ENCODE measurements at places on chromosomes 4 and X. TPM values are rescaled to one million over a fixed set of nuclear protein-coding genes. Genes with fewer than 3 reads are reported as not detected.

GRCh38 chr4:186699298-186699697 is 24.4 kb downstream of the FAT1 start:
- no peak overlapping the region for H3K4me3 ChIP-seq
- no peak overlapping the region for H3K27ac ChIP-seq
- H3K27me3 ChIP-seq: no peaks in the 10 kb centered on the region
- H3K36me3 ChIP-seq: no peaks in the 10 kb centered on the region

DNA sequence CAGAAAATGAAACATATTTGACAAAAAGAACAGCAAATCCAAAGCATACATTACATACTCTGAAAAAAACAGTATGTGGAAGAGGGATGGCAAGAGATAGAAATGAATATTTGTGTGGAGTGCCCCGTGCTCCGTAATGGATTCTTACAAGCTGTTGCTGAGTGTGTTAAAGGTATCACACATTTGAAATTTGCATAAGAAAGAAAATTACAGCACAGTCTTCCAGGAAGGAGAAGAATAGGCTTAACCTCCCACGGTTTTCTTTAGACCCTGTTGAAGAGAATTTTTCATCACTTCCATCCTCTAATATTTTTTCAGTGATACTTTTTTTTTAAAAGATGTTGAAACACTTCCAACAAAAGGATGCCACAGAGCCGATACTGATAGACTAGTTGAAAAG is 1489.4 kb downstream of the RAPGEF2 start:
- no peak overlapping the region for H3K4me3 ChIP-seq
- H3K4me1 ChIP-seq: no peaks in the 10 kb centered on the region
- H3K27ac ChIP-seq: no peak overlapping the region
- no peaks in the 10 kb centered on the region for H3K36me3 ChIP-seq

DNA sequence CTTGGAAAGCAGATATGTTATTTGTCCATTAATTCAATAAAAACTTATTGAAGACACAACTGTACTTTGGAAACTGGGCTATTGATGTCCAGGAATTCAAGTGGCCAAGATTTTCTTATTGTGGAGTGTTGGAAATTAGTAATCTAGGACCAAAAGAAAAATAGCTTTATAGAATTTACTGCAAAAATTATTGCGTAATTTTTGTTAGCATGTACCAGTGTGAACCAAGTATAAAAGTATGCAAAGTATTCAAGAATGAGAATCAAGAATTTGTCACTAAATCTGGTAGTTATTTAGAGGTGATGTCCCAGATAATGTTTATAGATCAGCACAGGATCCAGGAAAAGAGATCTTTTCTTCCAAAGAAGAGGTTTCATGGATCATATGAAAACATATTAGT is 468.9 kb upstream of the CTSO start:
- H3K36me3 ChIP-seq: no peaks in the 10 kb centered on the region
- H3K4me3 ChIP-seq: no peak overlapping the region
- no peaks in the 10 kb centered on the region for H3K27me3 ChIP-seq
- H3K27ac ChIP-seq: no peak overlapping the region
- no peaks in the 10 kb centered on the region for H3K4me1 ChIP-seq

DNA sequence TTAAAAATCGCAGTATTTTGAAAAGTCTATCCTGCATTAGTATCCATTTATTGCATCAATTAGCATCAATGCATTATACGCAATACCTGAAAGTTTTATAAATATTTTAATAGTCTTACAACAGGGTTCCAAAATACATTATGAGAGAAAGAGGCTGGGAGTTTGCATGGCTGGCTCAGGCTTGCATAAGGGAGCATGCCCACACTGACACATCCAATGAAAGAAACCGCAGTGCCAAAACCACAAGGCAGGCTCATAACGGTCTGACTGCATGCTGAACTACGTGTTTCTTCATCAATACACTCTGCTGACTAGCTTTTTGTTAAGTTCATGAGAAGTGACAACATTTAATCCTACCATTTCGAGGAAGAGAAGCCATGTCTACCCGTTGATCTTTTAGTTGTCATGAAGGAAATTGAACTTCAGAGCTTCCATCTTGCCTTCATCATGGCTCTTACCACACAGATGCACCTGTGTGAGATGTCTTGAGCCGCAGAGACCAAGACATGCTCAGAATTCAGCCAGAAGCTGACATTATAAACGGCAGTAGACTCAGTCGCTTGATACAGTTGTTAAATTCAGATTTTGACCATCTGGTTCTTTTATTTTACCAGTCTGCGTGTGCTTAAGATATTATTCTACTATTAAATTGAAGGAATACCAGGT is 168.8 kb upstream of the FRG1 start:
- no peaks in the 10 kb centered on the region for H3K36me3 ChIP-seq
- no peak for DNase-seq
- H3K27me3 ChIP-seq: peaks cover 1% of the 10 kb centered on the region

DNA sequence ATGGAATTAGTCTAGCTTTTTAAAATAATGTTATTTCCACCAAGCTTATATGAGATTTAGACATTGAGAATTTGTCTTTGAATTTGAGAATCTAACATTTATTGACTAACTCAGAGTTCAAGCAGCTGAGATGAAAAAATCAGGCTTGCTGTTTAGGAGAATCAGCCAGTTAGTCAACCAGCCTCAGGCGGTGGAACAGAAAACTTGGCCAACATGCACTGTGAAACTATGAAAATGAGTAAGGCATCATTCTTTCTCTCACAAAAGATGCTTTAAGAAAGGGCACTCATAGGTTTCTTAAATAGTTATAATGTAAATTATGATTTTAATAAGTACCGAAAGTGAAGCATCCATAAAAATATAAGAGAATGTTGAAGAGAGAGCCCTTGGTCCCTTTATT is 84.2 kb downstream of the NFKB1 start:
- no peak overlapping the region for H3K4me3 ChIP-seq
- H3K36me3 ChIP-seq: peaks cover 56% of the 10 kb centered on the region
- H3K4me1 ChIP-seq: peaks cover 63% of the 10 kb centered on the region
- peak overlapping the region; percentile 91 for H3K27ac ChIP-seq
- no peak for DNase-seq

DNA sequence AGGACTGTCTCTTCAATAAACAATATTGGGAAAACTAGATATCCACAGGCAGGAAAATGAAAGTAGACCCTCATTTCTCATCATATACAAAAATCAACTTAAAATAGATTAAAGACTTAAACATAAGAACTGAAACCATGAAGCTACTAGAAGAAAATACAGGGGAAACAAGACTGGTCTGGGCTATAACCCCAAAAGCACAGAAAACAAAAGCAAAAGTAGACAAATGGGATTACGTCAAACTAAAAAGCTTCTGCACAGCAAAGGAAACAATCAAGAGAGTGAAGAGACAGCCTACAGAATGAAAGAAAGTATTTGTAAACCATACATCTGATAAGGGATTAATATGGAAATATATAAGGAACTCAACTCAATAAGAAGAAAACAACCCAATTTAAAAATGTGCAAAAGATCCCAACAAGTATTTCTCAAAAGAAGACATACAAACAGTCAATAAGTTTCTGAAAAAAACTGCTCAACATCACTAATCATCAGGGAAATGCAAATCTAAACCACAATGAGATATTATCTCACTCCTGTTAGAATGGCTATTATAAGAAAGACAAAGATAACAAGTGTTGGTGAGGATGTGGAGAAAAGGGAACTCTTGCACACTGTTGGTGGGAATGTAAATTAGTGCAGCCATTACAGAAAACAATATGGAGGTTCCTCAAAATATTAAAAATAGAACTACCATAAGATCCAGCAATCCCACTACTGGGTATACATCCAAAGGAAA is 325.3 kb upstream of the RASGEF1B start:
- no peaks in the 10 kb centered on the region for H3K27me3 ChIP-seq
- peak overlapping the region; percentile 75 for H3K27ac ChIP-seq
- peaks cover 2% of the 10 kb centered on the region for H3K36me3 ChIP-seq
- peaks cover 8% of the 10 kb centered on the region for H3K4me1 ChIP-seq
- peak overlapping the region; percentile 20 for H3K4me3 ChIP-seq

- H3K4me3 ChIP-seq: no peak overlapping the region
- no peak overlapping the region for H3K27ac ChIP-seq
- peaks cover 4% of the 10 kb centered on the region for H3K4me1 ChIP-seq
- no peaks in the 10 kb centered on the region for H3K36me3 ChIP-seq
- H3K27me3 ChIP-seq: peaks cover 26% of the 10 kb centered on the region
- no peak for DNase-seq
These were observed 64.7 kb upstream of the ACSL1 start for GRCh38 chr4:184890499-184890898.

DNA sequence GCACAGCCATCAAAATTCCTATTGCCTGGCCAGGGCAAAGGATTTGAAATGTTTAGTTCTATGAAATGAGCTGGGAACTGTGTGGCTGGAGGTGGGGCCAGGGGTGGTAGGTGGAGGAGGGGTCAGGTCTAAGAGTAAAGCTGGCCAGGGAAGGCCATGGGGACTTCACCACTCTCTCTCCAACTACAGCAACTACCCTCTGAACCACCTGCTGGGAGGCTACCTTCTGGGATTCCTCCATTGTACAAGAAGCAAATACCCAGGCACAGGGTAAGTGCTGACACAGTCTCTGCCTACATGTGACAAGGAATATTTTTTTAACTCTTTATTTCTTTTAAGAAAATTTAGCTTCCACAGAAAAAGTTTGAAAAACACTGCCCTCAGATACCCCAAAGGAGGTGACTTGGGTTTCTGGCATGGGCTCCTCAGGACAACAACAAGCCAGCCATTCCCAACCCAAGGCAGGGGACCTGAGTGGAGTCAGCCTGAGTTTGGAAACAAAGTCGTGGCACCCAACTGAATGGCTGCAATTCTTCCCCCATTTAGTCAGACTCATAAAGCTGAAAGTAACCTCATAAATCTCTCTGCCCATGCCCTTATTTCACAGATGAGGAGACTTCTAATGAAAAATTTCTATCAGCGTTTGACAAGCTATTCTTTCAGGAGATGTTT is 593.8 kb upstream of the DIPK2B start:
- H3K36me3 ChIP-seq: peaks cover 20% of the 10 kb centered on the region
- no peaks in the 10 kb centered on the region for H3K27me3 ChIP-seq
- no peak overlapping the region for H3K27ac ChIP-seq
- no peak overlapping the region for H3K4me3 ChIP-seq
- H3K4me1 ChIP-seq: peaks cover 28% of the 10 kb centered on the region

DNA sequence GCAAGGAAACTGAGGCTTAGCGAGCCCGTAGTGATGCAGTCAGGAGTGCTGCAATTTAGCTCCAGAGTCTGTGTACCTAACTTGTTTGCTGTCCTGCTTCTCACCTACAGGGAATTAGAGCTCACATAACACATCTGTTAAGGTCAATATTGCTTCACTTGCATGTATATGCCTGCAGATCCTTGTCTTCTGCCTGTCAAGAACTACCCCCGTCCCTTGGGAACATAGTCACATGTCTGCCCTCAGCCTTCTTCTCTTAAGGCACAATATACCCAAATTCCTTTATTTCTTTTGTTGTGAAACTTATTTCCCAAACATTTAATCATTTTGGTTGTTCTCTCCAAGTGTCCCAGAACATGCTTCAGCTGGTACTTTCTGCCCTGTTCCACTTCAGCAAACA is 103.3 kb upstream of the LEF1 start:
- H3K27me3 ChIP-seq: no peaks in the 10 kb centered on the region
- peaks cover 2% of the 10 kb centered on the region for H3K36me3 ChIP-seq
- no peak overlapping the region for H3K27ac ChIP-seq
- H3K4me1 ChIP-seq: peaks cover 3% of the 10 kb centered on the region
- no peak overlapping the region for H3K4me3 ChIP-seq

DNA sequence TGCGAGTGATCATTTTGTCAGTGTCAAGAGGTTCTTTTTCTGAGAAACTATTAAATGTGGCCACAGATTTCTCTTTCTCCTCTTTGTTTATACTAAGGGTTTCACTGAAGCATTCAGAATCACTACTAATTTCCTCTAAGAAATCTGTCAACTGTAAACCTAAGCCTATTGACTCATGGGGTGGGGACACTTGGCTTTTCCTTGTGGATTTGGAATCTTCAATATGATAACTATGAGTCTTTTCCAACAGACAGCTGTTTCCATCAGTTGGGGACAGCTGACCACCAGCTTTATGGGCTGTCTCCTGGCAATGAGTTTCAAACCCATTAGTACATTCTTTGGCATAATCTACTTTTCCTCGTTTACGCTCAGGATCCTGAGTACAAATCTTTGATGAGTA is 13.8 kb downstream of the PGRMC1 start:
- H3K27ac ChIP-seq: no peak overlapping the region
- H3K4me3 ChIP-seq: no peak overlapping the region
- DNase-seq: no peak
- H3K4me1 ChIP-seq: peaks cover 3% of the 10 kb centered on the region

DNA sequence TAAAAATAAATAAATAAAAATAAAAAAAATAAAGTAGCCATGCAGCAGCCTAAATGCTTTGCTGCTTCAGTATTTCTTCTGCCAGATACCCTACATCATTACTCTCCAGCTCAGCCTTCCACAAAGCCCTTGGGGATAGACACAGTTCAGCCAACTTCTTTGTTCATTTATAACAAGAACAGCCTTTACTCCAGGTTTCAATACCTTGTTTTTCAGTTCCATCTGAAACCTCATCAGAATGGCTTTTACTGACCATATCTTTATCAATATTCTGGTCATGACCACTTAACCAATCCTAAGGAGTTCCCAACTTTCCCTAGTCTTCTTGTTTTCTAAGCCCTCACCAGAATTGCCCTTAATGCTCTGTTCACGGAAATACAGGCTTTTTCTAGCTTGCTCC is 128.3 kb upstream of the MED14 start:
- peaks cover 9% of the 10 kb centered on the region for H3K27me3 ChIP-seq
- no peak for DNase-seq
- no peak overlapping the region for H3K4me3 ChIP-seq

- H3K4me1 ChIP-seq: no peaks in the 10 kb centered on the region
- H3K27me3 ChIP-seq: peaks cover 20% of the 10 kb centered on the region
- no peak overlapping the region for H3K4me3 ChIP-seq
- no peaks in the 10 kb centered on the region for H3K36me3 ChIP-seq
- H3K27ac ChIP-seq: no peak overlapping the region
These were observed 16.9 kb upstream of the TSR2 start for GRCh38 chrX:54423161-54423888.

DNA sequence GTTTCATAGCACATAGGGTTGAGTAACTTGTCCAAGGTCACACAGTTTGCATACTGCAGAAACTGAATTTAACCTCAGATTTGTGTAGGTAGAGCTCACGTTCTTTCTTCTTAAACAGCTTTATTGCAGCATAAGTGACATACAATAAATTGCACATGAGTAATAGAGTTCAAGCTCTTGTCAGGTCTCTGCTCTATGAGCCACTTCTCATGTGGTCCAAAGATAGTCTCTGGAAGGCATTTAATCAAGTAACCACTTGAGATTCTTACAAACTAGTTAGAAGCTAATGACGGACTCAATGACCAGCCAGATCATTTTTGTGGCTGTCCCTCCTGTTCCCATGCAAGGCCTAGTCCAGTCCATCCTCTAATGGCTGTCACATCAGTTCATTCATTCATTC is 68.9 kb downstream of the MAOB start:
- no peak overlapping the region for H3K4me3 ChIP-seq
- no peaks in the 10 kb centered on the region for H3K27me3 ChIP-seq
- no peak for DNase-seq
- H3K36me3 ChIP-seq: peaks cover 2% of the 10 kb centered on the region
- H3K27ac ChIP-seq: no peak overlapping the region
- H3K4me1 ChIP-seq: peaks cover 9% of the 10 kb centered on the region

- H3K27me3 ChIP-seq: peaks cover 15% of the 10 kb centered on the region
- no peak overlapping the region for H3K4me3 ChIP-seq
- no peak overlapping the region for H3K27ac ChIP-seq
- no peaks in the 10 kb centered on the region for H3K36me3 ChIP-seq
- no peaks in the 10 kb centered on the region for H3K4me1 ChIP-seq
- no peak for DNase-seq
These were observed 35.8 kb upstream of the SLAIN2 start for GRCh38 chr4:48305508-48305907.

Gene CT45A2
- total RNA-seq: not detected

Gene CT45A9
- total RNA-seq: not detected

Gene BBS7
- 16.6 TPM for total RNA-seq

Gene PDZD11
- 31.2 TPM for total RNA-seq

Gene CSAG3
- not detected for total RNA-seq
